ENCODE measurements at places on chromosomes 4 and X.

GRCh38 chrX:10615931-10616774, 4.2 kb downstream of the MID1 start:
- H3K4me1 ChIP-seq = no peaks in the 10 kb centered on the region
- DNase-seq = peak; percentile 9
- H3K36me3 ChIP-seq = no peaks in the 10 kb centered on the region
- no peak overlapping the region for H3K27ac ChIP-seq

GRCh38 chrX:36577006-36577405, 431.2 kb upstream of the FAM47C start:
- H3K36me3 ChIP-seq = no peaks in the 10 kb centered on the region
- DNase-seq = no peak
- no peaks in the 10 kb centered on the region for H3K4me1 ChIP-seq
- no peak overlapping the region for H3K4me3 ChIP-seq

DNA sequence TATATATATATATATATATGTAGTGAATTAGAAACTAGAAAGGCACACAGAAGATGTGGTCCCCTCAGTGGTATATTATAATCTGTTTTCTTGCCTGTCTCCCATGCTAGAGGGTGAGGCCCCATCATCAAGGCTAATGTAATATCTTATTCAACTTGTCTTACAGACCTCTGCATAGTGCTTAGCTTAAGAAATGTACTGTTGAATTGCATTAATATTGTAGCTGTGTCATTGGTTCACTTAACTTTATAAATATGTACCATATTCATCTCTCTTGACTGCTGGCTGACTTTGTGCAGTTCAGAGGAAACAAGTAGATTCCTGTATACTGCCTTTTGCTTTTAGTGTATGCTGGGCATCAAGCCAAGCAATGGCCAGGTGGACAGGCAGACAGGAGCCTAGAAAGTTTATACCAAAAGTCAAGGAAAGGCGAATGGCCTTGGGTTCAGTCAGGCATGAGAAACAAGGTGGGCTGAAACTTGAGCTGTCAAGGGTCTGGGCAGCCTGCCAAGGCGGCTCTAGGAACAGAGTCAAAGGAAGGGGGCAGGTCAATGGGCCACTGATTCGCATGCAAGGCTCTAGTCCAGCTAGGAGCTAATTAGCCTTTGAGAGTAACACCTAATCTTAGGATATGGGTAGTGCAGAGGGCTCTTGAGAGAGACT, 78.8 kb upstream of the LEF1 start:
- H3K36me3 ChIP-seq = 0 out of 2 replicates have a peak, but pooled peaks cover 4% of the 10 kb centered on the region
- H3K4me1 ChIP-seq = peaks cover 14% of the 10 kb centered on the region
- no peak overlapping the region for H3K27ac ChIP-seq
- no peaks in the 10 kb centered on the region for H3K27me3 ChIP-seq
- H3K4me3 ChIP-seq = no peak overlapping the region

DNA sequence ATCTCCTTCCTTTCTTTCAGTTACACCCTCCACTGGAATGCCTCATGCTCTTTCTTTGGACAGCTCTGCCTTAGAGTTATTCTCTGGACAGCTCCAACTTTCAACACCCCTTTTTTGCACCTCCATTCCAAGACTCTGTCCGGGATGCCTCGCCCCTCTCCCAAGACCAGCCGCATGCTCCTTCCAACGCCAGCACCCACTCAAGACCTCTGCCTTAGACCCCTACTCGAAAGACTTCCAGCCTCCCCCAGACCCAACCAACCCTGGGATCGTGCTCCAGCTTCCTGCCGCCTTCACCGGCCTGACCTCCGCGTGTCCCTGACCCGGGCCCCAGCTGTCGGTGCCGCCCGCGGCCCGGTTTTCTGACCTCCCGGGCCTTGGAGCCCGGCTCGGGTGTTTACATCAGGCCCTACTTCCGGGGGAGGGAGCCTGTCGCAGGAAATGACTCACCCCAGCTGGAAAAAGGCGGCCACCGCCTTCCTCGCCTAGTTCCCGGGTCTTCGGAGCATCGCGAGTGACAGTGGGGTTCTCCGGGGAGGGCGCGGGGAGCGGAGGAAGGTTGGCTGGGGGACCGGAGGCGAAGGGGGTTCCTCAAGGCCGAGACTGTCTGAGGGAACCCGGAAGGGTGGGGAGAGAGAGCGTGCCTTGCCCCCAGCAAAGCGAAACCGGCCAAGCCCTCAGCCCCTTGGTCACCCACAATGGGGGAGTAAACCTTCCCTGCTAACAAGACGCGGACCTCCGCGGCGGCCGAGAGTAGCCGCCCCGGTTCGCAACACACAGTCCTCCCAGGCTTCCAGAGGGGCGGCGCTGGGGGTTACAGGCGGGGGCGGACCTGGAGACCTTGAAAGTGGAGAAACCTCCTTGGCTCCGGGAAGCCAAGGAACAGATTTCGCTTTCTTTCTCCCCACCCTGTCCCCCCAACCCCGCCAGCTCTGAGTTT, at the start of gene WDR45:
Gene WDR45 (minus strand): TSS at position 399 of the 940 bp plus-strand sequence. CDS start 1,792 bp downstream, outside the sequence.
- H3K27me3 ChIP-seq = no peaks in the 10 kb centered on the region
- peaks cover 13% of the 10 kb centered on the region for H3K4me1 ChIP-seq
- peaks cover 31% of the 10 kb centered on the region for H3K36me3 ChIP-seq
- peak; percentile 78 for DNase-seq

DNA sequence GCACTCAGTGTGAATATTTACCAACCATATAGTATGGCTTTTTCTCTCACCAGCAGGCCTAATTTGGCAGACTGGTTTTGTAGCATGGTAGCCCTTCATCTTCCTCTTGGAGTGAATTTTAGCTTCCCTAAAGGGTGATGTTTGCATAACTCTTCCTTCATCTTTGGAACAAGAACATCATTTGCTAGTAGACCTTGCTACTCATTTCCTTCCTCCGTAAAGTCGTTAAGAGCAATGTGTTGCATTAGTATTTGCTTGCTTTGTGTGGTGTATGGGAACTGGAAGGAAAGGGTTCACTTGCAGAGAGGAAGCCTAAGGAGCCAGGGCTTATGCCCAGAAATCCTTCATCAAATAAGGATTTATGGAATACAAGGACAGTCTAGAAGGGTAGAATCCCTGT, 50.2 kb upstream of the PGRMC2 start:
- H3K36me3 ChIP-seq = no peaks in the 10 kb centered on the region
- no peak for DNase-seq
- no peaks in the 10 kb centered on the region for H3K4me1 ChIP-seq
- H3K4me3 ChIP-seq = no peak overlapping the region
- no peak overlapping the region for H3K27ac ChIP-seq
- H3K27me3 ChIP-seq = no peaks in the 10 kb centered on the region

DNA sequence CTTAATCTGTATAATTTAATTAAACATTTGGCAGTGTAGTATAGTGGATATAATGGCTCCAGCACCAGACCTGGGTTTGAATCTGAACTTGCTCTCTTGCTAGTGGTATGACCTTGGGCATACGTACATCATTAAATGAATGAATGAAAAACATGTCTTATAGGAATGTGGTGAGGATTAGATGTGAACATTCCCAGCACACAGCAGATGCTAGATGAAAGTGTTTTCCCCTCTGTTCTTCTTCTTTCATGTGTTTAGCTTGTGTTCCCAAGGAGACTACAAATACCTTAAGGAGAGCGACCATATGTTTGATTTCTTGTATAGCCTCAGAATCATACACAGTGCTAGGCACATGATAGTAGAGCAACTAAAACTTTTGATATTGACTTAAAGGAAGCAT, 56.5 kb downstream of the CT47B1 start:
- no peaks in the 10 kb centered on the region for H3K36me3 ChIP-seq
- H3K27me3 ChIP-seq = no peaks in the 10 kb centered on the region
- H3K27ac ChIP-seq = no peak overlapping the region
- no peak overlapping the region for H3K4me3 ChIP-seq

GRCh38 chrX:18542905-18543304, 117.5 kb downstream of the CDKL5 start:
- no peaks in the 10 kb centered on the region for H3K4me1 ChIP-seq
- no peak overlapping the region for H3K4me3 ChIP-seq
- H3K27ac ChIP-seq = no peak overlapping the region
- no peak for DNase-seq
- no peaks in the 10 kb centered on the region for H3K27me3 ChIP-seq
- H3K36me3 ChIP-seq = no peaks in the 10 kb centered on the region

DNA sequence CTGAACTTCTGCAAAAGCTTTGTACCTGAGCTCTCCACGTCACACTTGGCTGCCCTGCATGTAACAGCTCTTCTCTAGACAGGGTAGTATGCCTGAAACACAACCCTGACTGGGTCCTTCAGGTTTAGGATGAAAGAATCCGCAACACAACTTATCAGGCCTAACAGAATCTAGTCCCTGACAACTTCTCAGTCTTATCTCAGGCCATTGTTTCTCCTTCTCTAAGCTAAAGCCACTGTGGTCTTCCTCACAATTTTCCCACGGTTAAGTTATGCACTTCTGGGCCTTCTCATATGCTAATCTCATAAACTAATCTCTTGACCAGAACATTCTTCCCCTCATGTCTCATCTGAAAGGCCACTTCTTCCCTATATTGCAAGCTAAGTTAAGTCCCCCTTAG, 10.8 kb upstream of the TMPRSS11B start:
- H3K27me3 ChIP-seq = no peaks in the 10 kb centered on the region
- no peak for DNase-seq
- no peak overlapping the region for H3K4me3 ChIP-seq
- H3K27ac ChIP-seq = no peak overlapping the region
- no peaks in the 10 kb centered on the region for H3K4me1 ChIP-seq
- H3K36me3 ChIP-seq = no peaks in the 10 kb centered on the region

Measured in DND-41 (cell line).